Activated CD4-positive, alpha-beta T cell treated with anti-CD3 and anti-CD28 coated beads, Interleukin-2, amount 50 U/mL, for 1 hour (primary cell): ENCODE measurements at places on chromosomes 1 and 21.

GRCh38 chr1:89949991-89950624, 44.8 kb upstream of the ZNF326 start:
- no peak for DNase-seq

GRCh38 chr1:115782571-115783281, 14.2 kb upstream of the CASQ2 start:
- no peak for DNase-seq

- no peak for DNase-seq
These were observed 45.3 kb upstream of the C1orf105 start for GRCh38 chr1:172375211-172375631.

GRCh38 chr1:163174524-163175437, 27.9 kb downstream of the RGS5 start:
- peak; percentile 22 for DNase-seq

- DNase-seq = no peak
These were observed 989 bp upstream of the PIGR start for GRCh38 chr1:206947255-206947654.

GRCh38 chr1:7375781-7376660, 395.1 kb upstream of the VAMP3 start:
- no peak for DNase-seq

DNA sequence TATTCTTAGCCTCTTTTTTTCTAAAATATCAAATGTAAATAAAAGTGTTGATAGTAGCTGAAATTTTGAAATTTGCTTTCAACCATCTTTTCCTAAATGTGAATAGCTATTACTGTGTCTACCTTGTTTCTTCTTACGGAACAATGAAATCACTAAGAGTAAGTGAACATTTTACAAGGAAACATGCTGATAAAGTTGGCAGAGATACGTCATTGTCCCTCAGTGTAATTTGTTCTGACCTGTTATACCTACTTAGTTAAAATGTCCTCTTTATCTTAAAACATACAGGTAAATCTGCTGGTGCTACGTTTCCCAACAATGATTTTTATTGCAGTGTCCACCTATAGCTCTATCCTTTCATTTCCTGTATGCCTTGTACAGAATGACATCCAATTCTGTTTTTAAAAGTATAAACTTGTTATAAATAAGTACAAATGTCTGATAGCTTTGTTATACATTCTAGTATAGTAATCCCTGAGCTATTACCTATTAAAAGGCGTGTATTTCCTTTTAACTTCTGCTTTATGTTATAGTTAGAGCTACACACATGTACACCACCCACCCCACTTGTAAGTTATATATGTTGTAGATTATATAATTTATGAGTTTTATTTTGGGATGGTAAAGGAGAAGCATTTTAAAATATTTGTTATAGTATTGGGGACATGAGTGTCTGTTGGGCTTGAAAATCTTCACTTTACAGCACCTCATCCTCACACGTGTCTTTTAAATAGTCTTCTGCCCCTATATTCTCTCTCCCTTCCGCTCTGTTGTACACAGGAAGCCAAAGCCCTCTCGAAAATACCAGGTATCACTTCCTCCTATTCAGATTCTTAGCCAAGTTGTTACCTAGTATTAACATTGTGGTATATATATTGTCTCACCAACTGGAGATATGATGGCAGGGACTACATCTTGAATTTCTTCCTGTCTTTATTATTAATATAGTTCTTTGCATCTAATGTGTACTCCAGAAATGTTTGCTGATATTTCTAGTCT, 25.2 kb downstream of the LAMC1 start:
- DNase-seq = no peak
